Breast epithelium (tissue), 4 donors: ENCODE measurements at places on chromosomes 16 and 17.

- no peak for DNase-seq
Observed at GRCh38 chr17:546456-546855, 168.2 kb downstream of the VPS53 start.

DNA sequence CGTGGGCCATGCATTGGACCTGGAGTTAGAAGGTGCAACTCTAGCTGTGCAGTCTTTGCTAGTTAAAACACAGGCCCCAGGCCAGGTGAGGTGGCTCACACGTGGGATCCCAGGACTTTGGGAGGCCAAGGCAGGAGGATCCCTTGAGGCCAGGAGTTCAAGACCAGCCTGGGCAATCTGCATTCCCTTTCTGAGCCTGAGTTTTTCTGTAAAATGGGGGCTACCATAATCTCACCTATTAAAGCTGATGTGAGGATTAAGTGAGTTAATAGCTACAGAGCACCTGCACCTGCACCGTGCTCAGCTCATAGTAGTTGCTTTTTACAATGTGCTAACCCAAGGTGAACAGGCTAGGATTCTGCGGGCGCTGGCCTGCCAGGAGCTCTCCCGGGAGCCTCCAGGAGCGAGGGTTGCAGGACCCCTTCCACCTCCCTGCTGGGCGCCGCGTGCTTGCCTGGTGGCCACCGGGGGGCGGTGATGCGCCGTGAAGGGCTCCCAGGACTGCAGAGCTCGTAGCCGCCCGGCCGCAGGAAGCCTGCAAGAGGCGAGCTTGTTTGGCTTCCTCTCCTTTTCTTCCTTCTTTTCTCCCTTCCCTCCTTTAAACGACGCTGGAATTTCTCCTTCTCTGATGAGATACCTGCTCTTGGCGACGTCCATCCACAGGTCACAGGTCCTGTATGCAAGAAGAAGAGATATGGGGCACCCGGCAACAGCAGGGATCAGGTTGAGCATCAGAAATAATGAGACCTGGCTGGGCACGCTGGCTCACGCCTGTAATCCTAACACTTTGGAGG lies 51.3 kb downstream of the ZFP90 start:
- DNase-seq: peak; percentile 44

- no peak for DNase-seq
Observed at GRCh38 chr16:82643936-82644630, 17.3 kb downstream of the CDH13 start.

GRCh38 chr17:51120739-51121619 lies at the start of gene SPAG9:
Gene SPAG9 (minus strand): TSS chr17:51120868. CDS start chr17:51120656, 212 bp downstream.
- peak; percentile 96 for DNase-seq

GRCh38 chr17:19344311-19345066 lies 18.0 kb downstream of the B9D1 start:
- DNase-seq: peak; percentile 43

DNA sequence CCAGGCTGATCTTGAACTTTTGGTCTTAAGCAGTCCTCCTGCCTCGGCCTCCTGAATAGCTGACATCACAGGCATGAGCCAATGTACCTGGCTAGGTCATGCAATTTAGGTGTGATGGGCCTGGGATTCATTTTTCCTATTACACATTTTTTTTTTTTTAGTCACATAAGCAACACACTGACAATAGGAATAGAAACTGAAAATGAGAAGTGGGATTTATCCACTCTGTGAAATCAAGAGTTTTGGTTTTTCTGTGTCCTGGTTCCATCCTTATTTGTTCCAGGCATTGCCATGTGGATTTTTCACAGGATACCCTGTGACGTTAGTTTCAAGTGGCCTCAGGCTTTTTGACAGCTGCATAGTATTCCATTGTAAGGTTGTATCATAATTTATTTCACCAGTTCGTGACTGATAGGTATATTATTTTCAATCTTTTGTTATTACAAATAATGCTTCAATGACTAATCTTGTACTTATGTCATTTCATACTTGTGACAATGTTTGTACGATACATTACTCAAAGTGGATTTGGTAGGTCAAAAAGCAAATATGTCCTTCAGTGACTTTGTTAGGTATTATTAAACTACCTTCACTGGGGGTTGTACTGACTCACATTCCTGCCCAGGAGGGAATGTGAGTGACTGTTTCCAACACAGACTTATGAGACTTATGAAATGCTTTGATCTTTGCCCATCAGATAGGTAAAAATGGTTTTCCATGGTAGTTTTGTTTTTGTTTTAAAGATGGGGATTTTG lies 10.6 kb downstream of the ADCY7 start:
- DNase-seq: no peak

DNA sequence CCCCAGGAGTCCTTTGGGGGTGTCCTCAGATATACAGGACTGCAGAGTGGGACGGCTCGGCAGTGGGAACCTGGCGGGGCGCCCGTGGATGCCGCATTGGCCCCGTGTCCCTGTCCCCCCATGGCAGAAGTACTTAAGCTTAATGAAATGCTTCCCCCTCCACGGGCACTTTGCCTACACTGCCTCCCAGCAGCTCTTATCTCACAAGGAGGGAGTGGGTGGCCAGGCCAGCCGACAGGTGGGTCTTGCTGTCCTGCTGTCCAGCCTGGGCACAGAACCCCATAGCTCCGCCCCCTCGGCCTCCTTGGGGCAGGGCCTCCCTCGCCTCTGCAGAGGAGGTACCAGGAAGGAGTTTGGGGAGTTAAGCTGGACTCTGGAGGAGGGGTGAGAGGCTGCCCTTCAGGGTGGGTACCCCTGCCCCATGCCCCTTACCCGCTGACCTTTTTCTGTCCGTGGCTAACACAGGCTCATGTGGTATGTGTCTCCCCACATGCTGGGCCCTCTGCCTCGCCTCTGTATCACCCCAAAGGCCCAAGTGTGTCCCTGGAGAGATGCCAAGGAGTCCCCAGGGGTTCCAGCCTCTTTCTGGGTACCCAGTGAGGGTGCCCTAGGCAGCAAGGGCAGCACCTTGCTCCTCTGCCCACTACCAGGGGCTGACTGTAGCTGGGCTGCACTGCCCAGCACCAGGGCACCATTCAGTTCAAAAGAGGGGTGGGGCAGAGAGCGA lies 8.7 kb downstream of the THRA start:
- no peak for DNase-seq

DNA sequence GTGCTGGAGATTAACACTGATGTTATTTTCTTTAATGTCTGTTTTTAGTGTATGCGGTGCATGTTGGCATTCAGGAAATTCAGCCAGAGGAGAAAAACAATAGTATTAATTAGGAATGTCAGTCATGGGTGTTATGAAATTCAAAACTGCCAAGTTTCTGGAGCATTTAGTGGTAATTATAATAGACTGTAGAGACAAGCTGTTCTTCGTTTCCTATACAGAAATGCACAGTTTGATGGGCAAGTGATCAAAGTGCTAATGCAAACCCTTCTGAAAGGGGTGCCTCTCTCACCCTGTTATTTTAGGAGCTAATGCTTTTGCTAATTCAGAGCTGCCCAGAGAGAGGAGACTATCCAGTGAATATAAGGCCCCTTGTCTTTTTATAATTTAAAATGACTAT lies 573.8 kb upstream of the EEF2KMT start:
- no peak for DNase-seq

GRCh38 chr17:1758807-1759206 lies 3.1 kb upstream of the SERPINF1 start:
- no peak for DNase-seq

DNA sequence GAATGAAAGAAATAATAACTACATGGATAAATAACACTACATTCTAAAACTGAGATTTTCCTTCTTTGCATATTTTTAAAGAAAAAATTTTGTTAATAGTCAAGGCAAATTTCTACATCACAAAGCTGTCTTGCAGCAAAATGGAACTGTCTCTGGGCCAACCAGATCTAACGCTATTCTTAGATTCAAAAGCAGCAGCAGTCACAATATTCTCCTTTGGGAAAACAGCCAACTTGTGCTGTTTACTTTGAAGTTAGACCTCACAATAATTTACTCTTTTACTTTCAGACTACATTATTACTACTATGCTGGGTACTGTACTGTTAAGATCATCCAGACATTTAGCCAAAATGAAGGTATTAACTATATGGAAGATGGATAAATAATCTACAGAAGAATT lies 189.1 kb downstream of the CEP112 start:
- no peak for DNase-seq

GRCh38 chr17:4982305-4982704 lies 5.2 kb downstream of the CAMTA2 start:
- no peak for DNase-seq

GRCh38 chr17:48037036-48037837 lies at the start of gene COPZ2:
Gene COPZ2 (minus strand): TSS chr17:48037797. CDS start chr17:48037777, 20 bp downstream.
- DNase-seq: peak; percentile 50

DNA sequence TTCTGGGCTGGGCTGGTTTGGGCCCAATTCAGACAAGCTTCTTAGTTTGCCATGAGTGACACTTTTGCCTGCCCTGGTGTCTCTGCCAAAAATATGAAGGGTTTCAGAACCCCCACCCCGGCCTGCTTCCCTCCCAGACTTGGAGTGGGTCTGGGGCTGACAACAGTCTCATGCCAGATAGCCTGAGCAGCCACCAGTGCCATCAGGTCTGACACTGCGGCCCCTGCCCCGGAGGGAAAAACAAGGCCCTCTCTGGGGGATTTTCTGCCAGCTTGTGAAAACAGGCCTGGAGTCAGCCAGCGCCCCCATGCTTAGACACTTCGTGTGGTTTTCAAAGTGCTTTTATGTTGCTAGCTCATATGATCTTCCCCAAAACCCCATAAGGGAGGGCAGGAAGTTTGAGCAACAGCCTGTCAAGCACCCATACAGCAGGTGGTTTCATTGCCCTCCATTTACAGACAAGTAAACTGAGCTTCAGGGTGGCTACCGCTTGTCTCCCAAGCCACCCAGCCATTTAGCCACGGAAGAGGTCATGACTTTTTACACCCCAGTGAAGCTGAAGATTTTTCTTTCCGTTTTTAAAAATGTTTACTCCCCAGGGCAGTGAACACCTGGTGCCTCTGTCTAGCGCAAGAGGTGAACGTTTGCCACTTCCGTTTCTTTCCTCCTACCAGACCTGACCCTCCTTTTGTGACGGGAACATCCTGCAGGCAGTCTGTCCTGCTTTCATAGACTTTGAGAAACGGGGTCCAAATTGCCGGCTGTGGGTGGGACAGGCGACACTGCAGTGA lies 300.6 kb downstream of the SEC14L1 start:
- no peak for DNase-seq

GRCh38 chr17:29627951-29628350 lies 5.2 kb upstream of the CORO6 start:
- DNase-seq: no peak

DNA sequence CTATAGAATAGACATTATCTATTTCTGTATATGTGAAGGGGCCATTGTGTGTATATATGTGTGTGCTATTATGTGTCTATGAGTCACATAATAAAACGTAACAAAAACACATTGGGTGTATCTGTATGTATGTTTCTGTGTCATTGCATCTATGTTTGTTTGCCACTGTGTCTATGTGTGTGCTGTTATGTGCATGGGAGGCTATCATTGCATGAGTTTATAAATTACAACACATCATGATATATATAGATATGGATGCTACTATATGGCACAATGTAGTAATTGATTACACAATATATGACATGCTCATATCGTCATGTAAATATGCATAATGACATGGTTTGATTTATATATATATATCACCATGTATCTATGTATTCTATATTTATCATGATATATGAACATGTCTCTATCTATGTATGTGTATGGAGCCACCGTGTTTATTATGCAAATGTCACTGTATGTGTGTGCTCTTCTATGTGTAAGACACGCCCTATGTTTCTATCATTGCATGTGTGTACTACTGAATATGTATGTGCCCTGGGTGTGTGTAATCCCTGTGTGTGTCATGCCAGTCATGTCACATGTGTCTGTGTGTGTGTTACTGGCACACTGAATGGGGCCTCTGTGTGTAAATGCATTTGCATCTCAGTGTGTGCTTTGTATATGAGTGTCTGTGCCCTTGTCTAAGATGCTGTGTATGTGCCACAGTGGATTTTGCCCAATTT lies 1.4 kb upstream of the TSPOAP1 start:
- no peak for DNase-seq

DNA sequence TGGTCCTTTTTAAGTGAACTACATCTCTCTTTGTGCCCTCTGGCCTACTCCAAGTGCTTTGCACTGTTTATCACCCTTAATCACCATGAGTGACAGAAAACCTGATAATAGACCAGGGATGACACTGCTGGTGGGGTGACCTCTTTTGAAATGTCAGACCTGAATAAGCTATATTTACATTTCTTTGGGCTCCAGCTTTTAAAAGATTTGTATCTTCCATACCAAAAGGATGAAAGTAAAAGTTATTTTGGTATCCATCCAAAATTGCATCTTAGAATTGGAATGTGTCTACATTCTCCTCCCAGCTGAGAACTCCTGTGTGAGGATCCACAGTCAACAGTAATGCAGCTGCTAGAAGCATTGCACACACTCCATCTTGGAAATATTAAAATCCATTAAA lies 370.0 kb downstream of the CDH11 start:
- DNase-seq: no peak

DNA sequence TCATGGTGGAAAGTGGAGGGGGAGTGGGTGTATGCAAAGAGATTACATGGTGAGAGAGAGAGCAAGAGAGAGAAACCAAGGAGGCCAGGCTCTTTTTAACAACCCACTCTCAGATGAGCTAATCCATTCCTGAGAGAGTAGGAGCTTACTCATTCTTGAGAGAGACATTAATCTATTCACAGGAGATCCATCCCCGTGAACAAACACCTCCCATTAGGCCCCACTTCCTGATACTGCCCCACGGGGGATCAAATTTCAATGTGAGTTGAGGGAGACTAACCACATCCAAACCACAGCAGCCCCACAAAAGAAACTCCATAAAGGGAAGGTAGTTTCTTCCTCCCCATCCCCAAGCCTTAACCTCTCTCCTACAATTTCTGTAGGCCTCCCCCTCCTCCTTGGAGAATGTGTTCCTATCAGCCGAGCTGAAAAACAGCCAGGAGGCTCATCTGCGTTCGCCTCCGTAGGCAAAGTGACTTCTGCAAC lies 450.0 kb downstream of the NPIPA7 start:
- no peak for DNase-seq

DNA sequence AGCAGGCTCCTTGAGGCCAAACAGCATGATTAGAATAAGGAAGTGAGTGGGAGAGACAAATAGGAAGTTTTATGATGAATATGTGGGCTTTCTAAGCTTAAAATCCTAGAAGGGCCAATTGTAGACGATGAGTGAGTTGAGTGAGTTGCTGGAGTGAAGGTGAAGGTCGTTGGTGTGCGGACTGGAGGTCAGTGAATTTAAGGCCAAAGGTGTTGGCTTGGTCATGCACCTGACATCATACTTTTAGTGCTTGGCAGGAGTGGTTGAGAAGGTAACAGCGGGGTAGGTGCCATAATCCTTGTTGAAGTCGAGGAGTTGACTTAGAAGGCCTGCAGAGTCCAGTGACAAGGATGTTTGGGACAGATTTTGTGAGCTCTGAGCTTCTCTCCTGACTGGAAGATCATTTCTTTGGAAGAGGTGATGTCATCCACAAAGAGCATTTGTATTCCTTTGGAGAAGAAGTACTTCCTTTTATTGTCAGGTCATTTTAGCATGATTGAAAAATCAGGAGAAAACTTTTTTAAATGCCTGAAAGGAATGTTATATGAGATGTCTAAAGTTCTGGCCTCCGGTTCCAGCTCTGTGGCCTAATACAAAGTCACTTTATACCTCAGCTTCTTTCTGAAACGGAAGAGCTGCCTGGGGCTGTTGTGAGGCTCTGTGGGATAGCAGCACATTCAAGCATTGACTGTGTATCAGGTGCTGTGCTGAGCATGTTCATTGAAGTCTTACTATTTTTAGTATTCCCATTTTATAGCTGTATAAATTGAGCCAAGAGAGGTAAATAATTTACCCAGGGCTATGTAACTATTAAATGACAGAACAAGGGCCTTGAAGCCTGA lies 53.6 kb upstream of the TBX2 start:
- no peak for DNase-seq
